ENCODE measurements at places on chromosomes 1 and 21. TPM values are rescaled to one million over a fixed set of nuclear protein-coding genes. Genes with fewer than 3 reads are reported as not detected.

The ELAPOR1 gene
- total RNA-seq, result not detected

The KIRREL1 gene
- 6.6 TPM for total RNA-seq

The SUSD4 gene
- 4.0 TPM for total RNA-seq

The ARV1 gene
- 7.9 TPM for total RNA-seq

DNA sequence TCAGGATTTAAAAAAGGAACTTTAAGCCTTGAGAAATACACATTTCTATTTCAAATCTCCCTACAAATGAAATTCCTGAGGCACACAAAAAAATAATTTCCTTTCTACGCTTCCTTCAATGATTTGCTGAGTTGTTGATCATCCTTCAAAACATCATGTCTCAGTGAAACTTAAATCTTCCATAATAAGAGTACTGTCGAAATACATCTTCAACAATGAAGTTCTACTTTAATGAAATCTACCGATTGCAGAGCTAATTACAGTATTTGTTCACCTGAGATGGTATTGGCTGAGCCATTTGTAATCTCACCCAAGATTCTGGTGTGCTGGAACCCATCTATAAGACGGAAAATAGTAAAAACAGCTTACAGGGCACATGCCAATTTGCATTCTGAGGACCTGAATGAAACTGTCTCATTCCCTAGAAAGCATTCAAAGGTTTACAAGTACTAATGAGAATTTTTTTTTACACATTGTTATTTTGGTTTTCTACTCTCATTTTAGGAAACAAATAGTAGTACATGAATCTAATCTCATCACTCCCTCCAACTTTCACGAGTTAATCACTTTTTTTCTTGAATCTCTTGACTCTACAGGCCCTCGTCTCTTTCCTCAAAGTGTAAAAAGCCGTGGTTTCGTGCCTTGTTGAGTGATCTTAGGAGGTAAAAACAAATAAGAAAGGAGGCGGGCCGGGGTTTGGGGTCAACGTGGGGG is 1.1 kb downstream of the CHML start:
- H3K27ac ChIP-seq, result no peak overlapping the region
- no peaks in the 10 kb centered on the region for H3K27me3 ChIP-seq
- H3K4me3 ChIP-seq, result peak overlapping the region; percentile 91

DNA sequence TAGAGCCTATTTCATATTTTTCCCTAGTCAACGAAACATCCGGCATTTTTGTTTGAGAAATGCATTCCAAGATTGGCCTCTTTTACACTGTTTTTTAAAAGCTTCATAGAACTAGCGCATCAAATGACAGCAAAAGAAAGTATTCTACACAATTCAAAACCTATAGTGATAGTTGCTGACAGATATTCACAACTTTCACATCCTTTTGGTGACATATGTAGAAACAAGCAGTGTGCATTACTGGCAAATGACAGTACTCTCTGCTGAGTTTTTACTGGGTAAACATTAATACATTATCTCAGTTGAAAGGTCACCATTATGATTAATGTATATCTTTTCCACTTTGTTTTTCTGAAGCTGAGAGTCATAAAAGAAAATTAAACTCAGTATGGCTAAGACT is 135.4 kb upstream of the RGS18 start:
- H3K27me3 ChIP-seq, result no peaks in the 10 kb centered on the region
- H3K27ac ChIP-seq, result no peak overlapping the region
- no peak overlapping the region for H3K4me3 ChIP-seq
- no peaks in the 10 kb centered on the region for H3K4me1 ChIP-seq
- DNase-seq, result no peak

GRCh38 chr1:216670118-216670883 is 52.9 kb downstream of the ESRRG start:
- no peak for DNase-seq
- no peaks in the 10 kb centered on the region for H3K36me3 ChIP-seq
- no peak overlapping the region for H3K27ac ChIP-seq
- H3K4me3 ChIP-seq, result no peak overlapping the region
- H3K27me3 ChIP-seq, result no peaks in the 10 kb centered on the region

DNA sequence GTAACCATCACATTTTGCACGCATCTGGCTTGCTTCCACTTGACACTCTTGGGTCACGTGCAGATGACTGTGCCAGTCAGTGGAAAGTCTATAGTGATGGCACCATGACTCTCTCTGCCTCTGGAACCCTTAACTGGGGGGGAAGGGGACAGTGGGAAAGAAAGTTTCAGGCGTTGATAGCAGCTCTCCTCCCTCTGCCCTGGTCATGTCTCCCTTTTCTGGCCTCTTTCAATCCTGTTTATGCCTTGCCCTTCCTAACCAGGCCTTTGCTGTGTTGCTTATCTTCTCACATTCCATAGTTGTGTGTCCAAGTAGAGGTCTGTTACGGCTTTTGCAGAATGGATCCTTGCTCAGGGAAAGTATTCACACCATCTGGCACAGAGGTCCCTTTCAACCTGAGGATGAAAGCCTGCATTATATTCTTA is 93.5 kb downstream of the NRDC start:
- H3K4me1 ChIP-seq, result no peaks in the 10 kb centered on the region
- peak overlapping the region; percentile 16 for H3K27ac ChIP-seq
- H3K27me3 ChIP-seq, result no peaks in the 10 kb centered on the region
- peaks cover 100% of the 10 kb centered on the region for H3K36me3 ChIP-seq
- DNase-seq, result no peak

Measured in gastrocnemius medialis (tissue), 4 donors.